Brain pericyte (primary cell): ENCODE measurements at places on chromosomes 4 and X.

DNA sequence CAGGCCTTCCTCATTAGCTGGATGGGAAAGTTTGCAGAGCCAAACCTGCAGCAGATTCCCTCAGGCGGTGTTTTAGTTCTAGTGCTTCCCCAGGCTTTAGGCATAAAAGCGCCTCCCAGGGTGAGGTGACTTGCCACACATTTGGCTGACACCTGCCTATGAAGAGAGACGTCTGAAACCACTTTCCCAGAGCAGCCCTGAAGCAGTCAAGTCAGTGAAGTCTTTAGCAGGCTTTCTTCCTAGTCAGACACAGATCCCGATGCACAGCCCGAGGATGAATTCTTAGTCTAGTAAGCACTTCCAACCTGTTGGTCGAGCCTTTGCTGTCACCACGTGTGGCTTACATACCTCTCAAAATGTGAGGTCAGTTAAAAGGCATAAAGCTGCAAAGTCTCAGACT, 484.1 kb downstream of the SMARCA1 start:
- no peak for DNase-seq

DNA sequence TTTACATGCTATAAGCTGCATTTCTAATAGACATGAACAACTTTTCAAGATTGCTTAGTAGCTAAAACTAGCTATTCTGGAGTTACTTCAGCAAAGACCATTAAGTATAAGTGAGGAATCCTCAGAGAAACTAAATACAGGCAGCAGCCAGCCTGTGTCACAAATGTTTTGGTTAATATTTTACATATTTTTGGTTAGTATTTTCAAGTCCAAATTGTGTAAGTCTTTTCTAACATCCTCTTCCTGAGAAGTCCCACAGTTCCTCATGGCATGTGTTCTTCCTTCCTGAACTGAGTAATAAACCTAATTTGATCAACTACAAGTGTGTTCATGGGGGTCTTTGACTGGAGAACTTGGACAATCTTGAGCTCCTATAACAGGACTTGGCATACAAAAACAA, 42.4 kb upstream of the MCF2 start:
- no peak for DNase-seq

DNA sequence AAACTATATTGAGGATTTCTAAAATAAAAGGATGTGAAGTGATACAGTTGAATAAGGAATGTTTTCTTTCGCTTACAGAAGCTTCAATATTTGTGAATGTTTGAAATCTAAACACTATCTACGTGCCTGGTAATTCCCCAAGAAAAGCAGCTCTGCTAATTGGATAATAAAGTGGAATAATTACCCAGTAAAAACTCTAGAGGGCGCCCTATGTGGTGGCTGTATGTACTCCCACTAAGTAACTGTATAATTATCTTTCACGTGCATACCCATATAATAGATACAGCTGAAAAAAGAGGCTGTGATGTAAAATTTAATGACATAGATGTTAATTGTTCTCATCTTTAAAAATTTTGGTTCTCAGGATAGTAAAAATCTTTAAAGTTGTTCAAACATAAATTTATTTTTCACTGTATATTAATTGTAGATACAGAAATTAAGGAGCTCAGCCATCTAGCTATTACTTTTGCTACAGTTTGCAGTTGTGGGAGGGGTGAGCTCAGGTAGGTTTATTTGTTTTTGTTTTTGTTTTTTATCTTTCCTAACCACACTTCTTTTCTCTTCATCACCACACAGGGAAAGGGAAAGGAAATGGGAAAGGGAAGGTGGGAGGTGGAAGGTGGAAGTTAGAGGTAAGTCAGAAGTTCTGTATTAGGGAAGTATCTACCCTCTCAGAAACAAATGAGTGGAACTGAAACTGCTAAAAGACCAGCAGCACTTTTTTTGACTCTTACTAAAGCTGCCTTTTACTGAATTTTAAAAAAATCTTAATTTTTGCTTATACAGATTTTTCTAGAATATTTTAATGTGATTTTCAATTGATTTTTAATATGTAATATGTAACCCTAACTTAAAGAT, 151.7 kb upstream of the RPS6KA6 start:
- no peak for DNase-seq

- DNase-seq, result no peak
These were observed 592.4 kb downstream of the ACTRT1 start for GRCh38 chrX:127459790-127460189.

DNA sequence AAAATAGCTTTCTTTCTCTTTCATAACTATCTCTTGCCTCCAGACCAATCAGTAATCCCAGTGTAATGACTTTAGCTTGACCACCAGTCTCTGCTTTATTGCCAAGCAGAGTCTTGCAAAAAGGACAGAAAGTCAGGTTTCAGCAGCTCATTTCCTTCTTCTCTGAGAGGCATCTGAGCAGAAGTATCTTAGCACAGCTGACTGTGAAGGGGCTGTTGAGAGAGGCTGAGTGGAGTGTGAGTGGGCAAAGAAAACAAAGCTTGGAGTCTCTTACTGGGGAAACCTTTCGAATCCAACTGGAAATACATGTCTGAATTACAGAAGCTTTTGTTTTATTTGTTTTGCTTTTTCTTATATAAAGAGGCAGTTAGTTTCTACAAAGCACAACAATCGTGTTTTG, 170.3 kb upstream of the IGFBP7 start:
- DNase-seq, result no peak

- no peak for DNase-seq
These were observed 75.3 kb upstream of the USP38 start for GRCh38 chr4:143109376-143109775.

- no peak for DNase-seq
These were observed 135.8 kb upstream of the ATP6AP2 start for GRCh38 chrX:40444798-40445496.

DNA sequence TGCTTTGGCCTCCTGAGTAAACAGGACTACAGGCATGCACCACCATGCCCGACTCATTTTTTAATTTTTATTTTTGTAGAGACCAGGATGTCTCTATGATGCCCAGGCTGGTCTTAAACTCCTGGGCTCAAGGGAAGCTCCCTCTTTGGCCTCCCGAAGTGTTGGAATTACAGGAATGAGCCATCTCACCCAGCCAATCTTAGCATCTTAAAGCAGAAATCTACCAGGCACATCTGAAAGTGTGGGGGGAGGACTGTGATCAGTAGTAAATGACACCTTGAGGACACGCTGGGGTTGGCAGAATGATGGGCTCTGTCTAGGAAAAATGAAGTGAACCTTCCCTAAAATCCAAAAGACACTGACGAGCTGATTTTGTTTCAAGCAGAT, 149.2 kb downstream of the SPATA18 start:
- DNase-seq, result no peak

DNA sequence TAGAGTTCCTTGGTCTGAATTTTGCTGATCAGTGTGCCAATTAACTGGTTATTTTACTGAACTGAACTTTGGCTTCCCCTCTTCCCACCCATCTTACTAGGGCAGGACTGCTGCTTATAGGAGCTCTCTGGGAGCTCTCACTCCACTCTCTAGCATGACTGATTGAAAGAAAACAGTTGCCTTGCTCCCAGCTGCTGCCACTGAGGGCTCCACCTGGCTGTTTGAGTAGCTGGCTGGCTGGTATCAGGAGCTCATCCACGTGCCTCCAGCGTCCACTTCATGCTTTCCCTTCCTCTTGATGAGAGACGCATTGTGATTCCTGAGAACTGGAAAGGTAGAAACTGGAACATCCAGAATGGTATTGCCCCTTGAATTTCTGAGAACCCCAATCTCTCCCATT, 73.0 kb upstream of the KLHL13 start:
- no peak for DNase-seq

GRCh38 chrX:124940531-124940930, 379.1 kb upstream of the TEX13C start:
- DNase-seq, result no peak

- DNase-seq, result no peak
These were observed 86.7 kb upstream of the TRIM2 start for GRCh38 chr4:153117554-153117953.

- no peak for DNase-seq
These were observed 14.9 kb downstream of the ARHGAP36 start for GRCh38 chrX:131072871-131073571.
